Activated CD8-positive, alpha-beta memory T cell treated with anti-CD3 and anti-CD28 coated beads for 1 hour (primary cell): ENCODE measurements at places on chromosomes 7 and 10.

- DNase-seq, result no peak
Measured at GRCh38 chr7:99404235-99404976, 4.0 kb downstream of the PDAP1 start.

DNA sequence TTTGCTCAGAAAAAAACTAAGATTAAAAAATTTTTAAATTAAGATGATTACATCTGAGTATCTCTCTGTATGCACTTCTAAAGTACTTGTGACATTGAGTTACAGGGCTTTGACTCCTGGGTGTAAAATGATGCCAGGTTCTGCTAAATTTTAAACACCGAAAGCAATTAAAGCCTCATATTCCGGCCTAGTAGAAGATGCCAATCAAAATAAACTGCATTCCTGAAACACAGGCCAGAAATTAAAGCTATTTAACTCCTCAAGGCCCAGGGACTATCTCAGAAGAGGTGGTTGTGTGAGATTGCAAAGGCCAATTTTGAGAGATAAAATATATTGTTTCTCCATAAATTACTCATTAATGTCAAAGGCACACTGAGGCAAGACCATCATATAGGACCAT, 388.3 kb downstream of the KIF20B start:
- DNase-seq, result no peak

GRCh38 chr7:779480-779879, 52.4 kb upstream of the PRKAR1B start:
- DNase-seq, result no peak

DNA sequence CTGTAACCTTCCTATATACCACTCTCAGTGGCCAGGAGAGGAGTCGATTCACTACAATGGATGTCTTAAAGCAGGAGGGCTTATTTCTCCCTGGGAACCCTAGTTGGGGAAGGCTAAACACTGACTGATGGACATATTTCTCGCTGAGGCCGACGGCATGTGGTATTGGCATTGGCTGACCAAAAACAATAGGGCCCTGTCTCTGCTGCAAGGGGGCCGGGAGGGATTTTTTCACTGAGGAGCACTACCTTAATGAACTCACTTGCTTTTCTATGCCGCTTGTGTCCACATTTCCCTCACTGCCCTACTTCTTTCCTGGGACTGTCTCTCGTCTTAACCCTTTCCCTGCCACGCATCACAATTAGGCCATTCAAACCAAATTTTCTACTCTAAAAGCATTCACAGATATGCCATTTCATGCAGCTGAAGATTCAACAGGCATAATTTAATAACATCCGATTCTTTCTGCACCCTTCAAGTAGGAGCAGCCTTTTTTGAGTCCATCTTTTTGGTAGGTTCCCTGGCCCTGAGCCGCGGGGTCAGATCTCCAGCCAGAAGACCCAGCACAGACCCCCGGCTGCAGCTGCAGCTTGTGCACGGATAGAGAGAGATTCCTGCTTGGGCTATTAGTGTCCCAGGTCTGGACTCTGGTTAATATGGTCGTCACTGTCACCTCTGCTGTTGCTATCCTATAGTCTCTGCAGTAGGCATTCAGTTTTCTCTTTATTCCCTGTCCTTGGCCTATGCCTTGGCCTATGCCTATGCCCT, 118.7 kb downstream of the HIPK2 start:
- DNase-seq, result no peak

GRCh38 chr10:10270126-10271050, 747.3 kb upstream of the CELF2 start:
- no peak for DNase-seq

- no peak for DNase-seq
Measured at GRCh38 chr7:16465469-16466361, at the start of gene SOSTDC1. Gene SOSTDC1 (minus strand): TSS chr7:16465738. CDS start chr7:16465668, 70 bp downstream.

DNA sequence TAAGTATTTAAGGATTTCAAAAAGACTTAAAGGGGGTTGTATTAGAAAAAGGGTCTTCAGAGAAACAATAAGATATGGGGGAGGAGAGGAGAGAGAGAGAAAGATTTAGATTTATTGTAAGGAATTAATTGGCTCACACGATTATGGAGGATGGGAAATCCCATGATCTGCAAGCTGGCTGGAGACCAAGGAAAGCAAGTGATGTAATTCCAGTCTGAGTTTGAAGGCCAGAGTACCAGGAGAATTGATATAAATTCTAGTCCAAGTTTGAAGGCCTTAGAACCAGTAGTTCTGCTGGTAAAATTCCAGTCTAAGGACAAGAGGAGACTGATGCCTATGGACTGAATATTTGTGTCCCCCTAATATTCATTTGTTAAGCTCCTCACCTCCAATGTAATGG, 20.6 kb upstream of the SLC13A1 start:
- DNase-seq, result no peak
